ENCODE measurements at places on chromosomes 7 and 10.

- no peak overlapping the region for H3K27ac ChIP-seq
- DNase-seq, result peak; percentile 51
- no peaks in the 10 kb centered on the region for H3K36me3 ChIP-seq
- H3K27me3 ChIP-seq, result no peaks in the 10 kb centered on the region
- no peak overlapping the region for H3K4me3 ChIP-seq
Observed at GRCh38 chr7:38796626-38797501, 112.1 kb downstream of the VPS41 start.

DNA sequence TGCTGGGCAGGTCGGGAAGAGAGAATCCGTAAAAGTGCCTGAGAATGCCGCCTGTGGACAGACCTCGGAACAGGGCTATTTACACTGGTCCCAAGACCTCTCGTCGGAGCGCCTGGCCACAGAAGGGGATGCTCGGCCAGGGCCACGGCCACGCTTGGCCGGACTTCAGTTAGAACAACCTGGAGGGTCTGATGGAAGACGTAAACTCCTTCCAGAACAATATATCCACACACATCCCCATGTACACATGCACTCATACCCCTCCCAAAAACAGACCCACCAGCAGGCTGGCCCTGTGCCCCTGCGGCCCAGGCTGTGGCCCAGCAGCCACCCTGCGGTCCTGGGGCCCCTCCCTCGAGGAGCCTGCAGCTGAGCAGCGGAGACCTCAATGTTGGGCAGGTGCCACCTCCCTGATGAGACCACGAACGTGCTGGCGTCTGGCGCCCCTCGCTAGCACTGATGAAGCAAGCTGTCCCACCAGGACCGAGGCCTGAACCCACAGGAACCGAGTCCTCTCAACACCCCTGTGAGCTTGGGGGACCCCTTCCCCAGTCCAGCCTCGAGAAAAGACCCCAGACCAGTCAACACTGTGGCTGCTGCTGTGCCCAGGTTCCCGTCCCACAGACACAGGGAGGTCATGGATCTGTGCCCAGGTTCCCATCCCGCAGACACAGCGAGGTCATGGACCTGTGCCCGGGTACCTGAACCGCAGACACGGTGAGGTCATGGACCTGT is 8.9 kb downstream of the CFAP46 start:
- no peak overlapping the region for H3K4me3 ChIP-seq
- H3K36me3 ChIP-seq, result no peaks in the 10 kb centered on the region
- no peak overlapping the region for H3K27ac ChIP-seq

GRCh38 chr7:144001543-144001942 is 1.4 kb downstream of the OR6B1 start:
- H3K36me3 ChIP-seq, result no peaks in the 10 kb centered on the region
- H3K27me3 ChIP-seq, result no peaks in the 10 kb centered on the region
- DNase-seq, result no peak
- H3K4me1 ChIP-seq, result no peaks in the 10 kb centered on the region
- no peak overlapping the region for H3K27ac ChIP-seq
- no peak overlapping the region for H3K4me3 ChIP-seq

- H3K4me1 ChIP-seq, result peaks cover 3% of the 10 kb centered on the region
- DNase-seq, result no peak
- H3K27ac ChIP-seq, result no peak overlapping the region
- no peaks in the 10 kb centered on the region for H3K36me3 ChIP-seq
- no peak overlapping the region for H3K4me3 ChIP-seq
Observed at GRCh38 chr7:6274743-6275142, 2.3 kb upstream of the CYTH3 start.

- peak; percentile 18 for DNase-seq
- no peak overlapping the region for H3K4me3 ChIP-seq
- H3K27me3 ChIP-seq, result no peaks in the 10 kb centered on the region
- no peaks in the 10 kb centered on the region for H3K36me3 ChIP-seq
- no peak overlapping the region for H3K27ac ChIP-seq
Observed at GRCh38 chr10:9608602-9609001, 1409.1 kb upstream of the CELF2 start.

DNA sequence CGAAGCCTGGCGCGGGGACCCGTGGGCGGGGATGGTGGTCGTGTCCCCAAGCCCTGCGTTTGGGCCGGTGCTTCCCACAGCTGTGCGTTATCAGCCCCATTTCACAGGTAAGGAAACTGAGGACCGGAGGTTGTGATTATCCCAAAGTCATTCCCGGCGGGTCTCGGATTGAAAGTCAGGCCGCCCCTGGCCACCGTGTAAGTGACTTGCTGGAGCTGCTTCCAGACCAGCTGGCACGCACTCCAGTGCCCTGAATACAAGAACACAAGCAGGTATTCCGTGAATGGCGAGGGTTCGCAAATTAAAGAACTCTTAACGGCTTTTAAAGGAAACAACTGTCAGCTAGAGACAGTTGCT is 675 bp upstream of the ATE1 start:
- no peaks in the 10 kb centered on the region for H3K27me3 ChIP-seq
- H3K27ac ChIP-seq, result peak overlapping the region; percentile 94
- no peak for DNase-seq
- no peaks in the 10 kb centered on the region for H3K4me1 ChIP-seq
- H3K36me3 ChIP-seq, result no peaks in the 10 kb centered on the region

- H3K36me3 ChIP-seq, result no peaks in the 10 kb centered on the region
- no peaks in the 10 kb centered on the region for H3K4me1 ChIP-seq
- no peak overlapping the region for H3K4me3 ChIP-seq
Observed at GRCh38 chr7:136514776-136515175, 353.7 kb upstream of the CHRM2 start.

DNA sequence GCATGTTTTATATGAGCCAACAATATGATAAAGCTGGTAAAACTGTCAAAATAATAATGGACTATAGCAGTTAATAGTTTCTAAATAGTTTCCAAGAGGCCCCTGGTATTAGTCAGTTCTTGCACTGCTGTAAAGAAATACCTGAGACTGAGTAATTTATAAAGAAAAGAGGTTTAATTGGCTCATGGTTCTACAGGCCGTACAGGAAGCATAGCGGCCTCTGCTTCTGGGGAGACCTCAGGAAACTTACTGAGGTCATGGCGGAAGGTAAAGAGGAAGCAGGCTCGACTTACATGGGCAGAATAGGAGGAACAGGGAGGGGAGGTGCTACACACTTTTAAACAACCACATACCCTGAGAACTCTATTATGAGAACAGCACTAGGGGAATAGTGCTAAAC is 104.6 kb downstream of the PPP1R9A start:
- H3K27ac ChIP-seq, result no peak overlapping the region
- H3K4me3 ChIP-seq, result no peak overlapping the region
- no peaks in the 10 kb centered on the region for H3K27me3 ChIP-seq

DNA sequence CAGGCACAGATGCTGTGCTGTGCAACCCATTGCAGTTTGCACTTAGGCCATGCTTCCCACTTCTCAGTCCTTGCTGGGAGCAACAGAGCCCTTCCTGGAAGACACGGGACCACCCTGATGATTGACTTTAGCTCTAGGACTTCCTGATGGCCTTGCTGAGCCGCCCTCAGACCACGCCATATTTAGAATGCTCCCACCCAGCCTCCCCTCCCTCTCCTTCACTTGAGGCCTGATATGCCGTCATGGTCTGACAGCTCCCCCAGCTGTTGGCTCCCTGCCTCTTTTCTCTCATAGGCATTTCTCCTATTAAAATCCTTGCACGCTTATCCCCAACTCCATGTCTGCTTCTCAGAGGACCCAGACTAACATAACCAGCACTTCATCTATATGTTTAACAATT is 29.4 kb upstream of the GATAD1 start:
- H3K4me1 ChIP-seq, result no peaks in the 10 kb centered on the region
- no peaks in the 10 kb centered on the region for H3K36me3 ChIP-seq
- peak; percentile 37 for DNase-seq
- H3K27me3 ChIP-seq, result no peaks in the 10 kb centered on the region
- no peak overlapping the region for H3K4me3 ChIP-seq
- no peak overlapping the region for H3K27ac ChIP-seq

DNA sequence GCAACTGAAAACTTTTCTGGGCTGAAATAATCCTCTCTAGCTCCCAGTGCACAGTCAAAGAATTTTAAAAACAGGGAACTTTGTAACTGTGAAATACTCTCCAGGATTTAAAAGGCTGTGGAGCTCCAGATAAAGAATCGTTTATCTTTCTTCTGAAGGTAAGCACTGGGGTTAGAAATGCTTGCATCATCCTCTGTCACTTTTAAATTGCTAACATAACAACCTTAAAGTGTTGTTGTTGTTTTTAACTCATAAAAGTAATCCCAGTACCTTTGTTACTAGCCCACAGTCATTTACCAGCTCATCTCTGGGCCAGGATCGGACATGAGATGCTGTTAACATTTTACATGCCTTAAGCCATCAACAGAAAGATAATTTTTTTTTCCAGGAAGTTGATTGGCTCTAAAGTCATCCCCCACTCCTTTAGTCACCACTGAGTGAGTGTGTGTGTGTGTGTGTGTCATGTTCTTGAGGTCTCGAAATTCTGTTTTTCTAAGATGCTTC is at the start of gene SLC39A12:
TSS of gene SLC39A12 (plus strand) at position 51 of the 504 bp plus-strand sequence. CDS start 1,359 bp downstream, outside the sequence.
- no peak within 1 kb of the TSS for H3K27ac ChIP-seq
- no peaks in the 10 kb centered on the region for H3K36me3 ChIP-seq
- H3K27me3 ChIP-seq, result no peaks in the 10 kb centered on the region
- H3K4me3 ChIP-seq, result no peak within 1 kb of the TSS
- no peaks in the 10 kb centered on the region for H3K4me1 ChIP-seq
- peak; percentile 14 for DNase-seq

DNA sequence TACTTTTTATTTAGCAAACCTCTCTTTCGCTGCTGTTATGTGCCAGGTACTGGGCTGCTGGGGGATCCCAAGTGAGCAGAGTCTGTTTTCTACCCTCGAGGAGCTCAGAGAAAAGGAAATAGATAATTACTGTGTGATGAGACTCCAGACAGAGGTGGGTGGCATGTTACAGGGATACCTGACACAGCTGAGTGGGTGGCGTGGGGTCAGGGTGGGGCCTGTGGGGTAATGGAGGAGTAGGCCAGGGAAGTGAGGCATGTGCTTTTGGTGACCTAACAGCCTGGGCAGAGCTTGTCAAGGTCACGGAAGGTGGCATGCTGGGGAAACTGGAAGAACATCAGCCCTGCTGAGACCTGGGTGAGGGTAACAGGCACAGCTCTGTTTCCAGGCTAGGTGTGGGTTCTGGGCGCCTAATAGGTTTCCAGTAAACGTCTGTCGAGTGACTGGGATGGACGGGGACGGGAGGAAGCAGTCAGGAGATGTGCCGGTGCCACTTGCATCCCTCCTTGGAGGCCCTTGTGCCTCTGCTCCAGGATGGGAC is 36.5 kb upstream of the MMD2 start:
- H3K36me3 ChIP-seq, result peaks cover 7% of the 10 kb centered on the region
- H3K4me1 ChIP-seq, result no peaks in the 10 kb centered on the region
- no peak overlapping the region for H3K4me3 ChIP-seq
- no peak overlapping the region for H3K27ac ChIP-seq

GRCh38 chr7:127940381-127941160 is 90.7 kb downstream of the LRRC4 start:
- no peak overlapping the region for H3K4me3 ChIP-seq
- H3K27me3 ChIP-seq, result no peaks in the 10 kb centered on the region
- peaks cover 8% of the 10 kb centered on the region for H3K4me1 ChIP-seq
- no peak overlapping the region for H3K27ac ChIP-seq
- no peaks in the 10 kb centered on the region for H3K36me3 ChIP-seq

DNA sequence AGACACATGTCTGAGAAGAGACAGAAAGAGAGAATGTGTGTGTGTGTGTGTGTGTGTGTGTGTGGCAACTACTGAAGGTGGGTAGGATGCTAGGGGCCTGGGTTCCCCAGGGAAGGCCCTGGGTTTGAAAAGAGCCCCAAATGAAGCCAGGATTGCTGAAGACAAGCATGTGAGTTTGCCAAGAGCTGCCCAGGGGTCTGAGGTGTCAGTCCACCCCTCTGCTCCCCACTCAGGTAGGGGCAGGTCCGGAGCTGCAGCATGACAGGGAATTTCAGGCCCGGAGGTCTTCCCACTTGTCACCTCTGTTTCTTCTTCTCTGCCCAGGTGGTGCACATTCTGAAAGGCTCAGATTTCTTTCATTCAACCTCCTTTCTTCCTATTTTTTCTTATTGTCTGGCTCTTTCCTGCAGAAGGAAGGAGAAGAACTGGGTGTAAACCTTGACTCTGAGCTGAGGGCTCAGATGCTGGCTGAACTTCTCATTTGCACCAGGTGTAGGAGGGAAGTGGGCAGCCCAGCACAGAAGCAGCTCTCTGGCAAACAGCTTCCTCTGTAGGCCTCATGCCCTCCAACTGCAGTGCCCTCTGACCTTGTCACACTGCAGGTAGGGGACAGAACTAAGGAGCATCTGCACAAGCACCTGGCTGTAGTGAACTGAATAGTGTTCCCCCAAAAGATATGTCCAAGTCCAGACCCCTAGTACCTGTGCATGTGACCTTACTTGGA is 79.6 kb upstream of the LRRC4 start:
- H3K27ac ChIP-seq, result no peak overlapping the region
- H3K4me3 ChIP-seq, result no peak overlapping the region
- DNase-seq, result no peak

DNA sequence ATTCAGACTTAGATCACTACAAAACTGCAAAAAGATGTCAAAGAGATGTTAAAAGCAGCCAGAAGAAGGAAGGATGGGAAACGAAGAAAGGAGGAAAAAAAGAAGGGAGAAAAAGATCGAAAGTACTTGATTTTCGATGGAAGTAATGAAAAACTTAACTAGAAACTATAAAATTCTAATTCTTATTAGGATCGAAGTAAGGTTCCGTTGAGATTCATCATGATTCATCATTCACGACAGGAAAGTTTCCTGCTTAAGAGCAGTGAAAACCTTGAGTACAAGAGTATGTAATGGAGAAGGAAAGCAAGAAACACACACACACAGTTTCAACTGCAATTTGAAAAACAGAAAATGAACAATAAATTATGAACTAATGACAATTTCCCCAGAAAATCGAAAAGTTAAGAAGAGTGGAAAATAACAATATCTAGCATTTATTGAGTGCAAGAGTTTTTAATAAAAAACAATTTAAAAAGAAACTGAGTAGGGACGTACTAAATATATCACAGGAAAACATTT is 1.1 kb upstream of the ING3 start:
- H3K27ac ChIP-seq, result no peak overlapping the region
- no peak overlapping the region for H3K4me3 ChIP-seq
- no peaks in the 10 kb centered on the region for H3K27me3 ChIP-seq
- H3K4me1 ChIP-seq, result no peaks in the 10 kb centered on the region
- no peaks in the 10 kb centered on the region for H3K36me3 ChIP-seq
- DNase-seq, result no peak

DNA sequence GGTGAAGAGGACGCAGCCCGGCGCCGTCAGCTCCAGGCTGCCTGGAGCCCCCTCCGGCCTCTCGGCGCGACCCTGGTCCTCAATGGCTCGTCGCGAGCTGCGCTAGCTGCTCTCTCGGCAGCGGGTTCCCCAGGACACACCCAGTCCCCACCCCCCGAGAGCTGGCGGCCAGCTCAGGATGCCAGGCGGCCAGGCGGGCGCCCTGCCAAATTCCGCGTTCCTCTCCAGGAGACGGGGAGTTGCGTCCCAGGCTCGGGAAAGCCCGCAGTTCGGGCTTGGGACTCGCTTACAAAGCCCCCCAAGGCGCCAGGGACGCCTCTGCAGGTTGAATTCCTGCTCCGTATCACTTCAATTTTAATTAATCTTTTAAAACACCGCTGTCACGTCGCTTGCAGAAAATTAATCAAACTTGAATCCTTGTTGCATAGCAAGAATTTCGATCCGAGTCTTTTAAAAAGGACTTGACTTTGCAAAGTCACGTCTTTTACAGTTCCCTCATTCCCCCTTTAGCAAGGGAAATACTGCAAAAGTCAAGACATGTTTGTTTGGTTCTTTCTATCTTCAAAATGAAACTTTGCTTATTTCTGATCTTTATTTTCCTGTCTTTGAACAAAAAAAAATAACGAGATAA is 28.2 kb downstream of the SKIDA1 start:
- peak overlapping the region; percentile 87 for H3K4me3 ChIP-seq
- H3K27ac ChIP-seq, result peak overlapping the region; percentile 97
- peaks cover 11% of the 10 kb centered on the region for H3K4me1 ChIP-seq
- peaks cover 3% of the 10 kb centered on the region for H3K27me3 ChIP-seq
- DNase-seq, result peak; percentile 93
- no peaks in the 10 kb centered on the region for H3K36me3 ChIP-seq
